ENCODE measurements at places on chromosomes 6 and 20. TPM values are rescaled to one million over a fixed set of nuclear protein-coding genes. Genes with fewer than 3 reads are reported as not detected.

DNA sequence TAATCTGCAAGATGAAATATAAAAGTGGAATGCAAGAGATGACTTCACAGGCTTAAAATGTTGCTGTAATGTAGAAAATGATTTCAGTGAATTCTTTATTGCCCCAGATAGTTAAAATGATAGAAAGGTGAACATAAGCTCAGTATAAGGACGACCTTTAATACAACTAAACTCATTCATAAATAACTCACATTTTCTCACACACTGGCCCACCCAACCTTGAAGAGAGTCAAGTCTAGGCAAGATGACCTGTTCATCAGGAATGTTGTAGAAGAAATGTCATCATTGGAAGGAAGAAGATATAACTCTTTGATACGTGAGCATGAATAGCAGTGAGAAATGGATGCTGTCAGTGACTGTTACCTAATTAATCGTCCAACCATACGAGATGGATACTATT is 111.1 kb upstream of the SASH1 start:
- DNase-seq = no peak

Gene SLC17A1
- not detected for total RNA-seq

- DNase-seq = no peak
Observed at GRCh38 chr20:43102394-43102793, 87.3 kb downstream of the PTPRT start.

Gene GPR6
- total RNA-seq = not detected

DNA sequence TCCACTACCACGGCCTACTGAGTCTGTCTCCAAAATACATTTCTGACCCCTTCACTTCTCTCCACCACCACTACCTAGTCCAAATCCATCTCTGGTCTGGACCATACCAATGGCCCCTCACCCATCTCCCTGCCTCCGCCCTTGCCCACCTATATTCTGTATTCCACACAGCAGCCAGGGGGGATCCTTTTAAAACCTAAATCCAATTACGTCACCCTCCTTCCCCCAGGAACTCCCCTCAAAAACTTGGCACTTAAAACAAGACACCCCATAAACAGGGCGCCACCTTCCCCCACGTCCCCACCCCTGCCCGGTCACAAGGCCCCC is 680 bp downstream of the PDRG1 start:
- no peak for DNase-seq

Gene MAP1LC3A
- total RNA-seq = 5.1 TPM

DNA sequence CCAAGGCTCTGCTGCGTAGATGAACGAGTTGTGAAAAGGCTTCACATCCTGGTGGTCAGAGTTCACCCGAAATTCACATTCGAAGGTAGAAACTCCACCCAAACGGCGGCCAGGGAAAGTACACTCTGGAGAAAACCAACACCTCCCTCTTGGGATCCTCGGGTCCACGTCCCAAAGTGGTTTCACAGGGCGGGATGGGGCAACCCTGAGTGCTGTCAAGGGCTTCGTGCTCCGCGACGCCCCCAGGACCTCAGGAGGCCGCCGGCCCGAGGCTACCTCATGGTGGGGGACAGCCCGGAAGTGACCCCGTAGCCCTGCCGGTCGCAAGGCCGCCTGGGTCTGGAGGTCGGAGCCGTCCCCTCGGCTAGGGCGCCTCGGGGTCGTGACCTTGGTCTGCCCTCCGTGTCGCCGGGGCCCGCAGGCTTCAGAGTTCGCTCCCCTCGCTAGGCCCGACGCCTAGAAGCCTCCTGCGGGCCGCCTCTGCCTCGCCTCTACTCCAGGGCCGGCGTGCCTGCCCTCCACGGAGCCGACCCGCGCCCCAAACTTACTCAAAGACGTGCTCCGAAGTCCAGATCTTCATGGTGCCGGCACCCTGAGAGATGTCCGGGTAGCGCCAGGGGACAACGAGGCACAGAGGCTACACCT is at the start of gene PRELID3B:
Gene PRELID3B (minus strand): TSS at position 636 of the 645 bp plus-strand sequence. CDS start 56 bp downstream, at position 580.
- DNase-seq = peak; percentile 8

DNA sequence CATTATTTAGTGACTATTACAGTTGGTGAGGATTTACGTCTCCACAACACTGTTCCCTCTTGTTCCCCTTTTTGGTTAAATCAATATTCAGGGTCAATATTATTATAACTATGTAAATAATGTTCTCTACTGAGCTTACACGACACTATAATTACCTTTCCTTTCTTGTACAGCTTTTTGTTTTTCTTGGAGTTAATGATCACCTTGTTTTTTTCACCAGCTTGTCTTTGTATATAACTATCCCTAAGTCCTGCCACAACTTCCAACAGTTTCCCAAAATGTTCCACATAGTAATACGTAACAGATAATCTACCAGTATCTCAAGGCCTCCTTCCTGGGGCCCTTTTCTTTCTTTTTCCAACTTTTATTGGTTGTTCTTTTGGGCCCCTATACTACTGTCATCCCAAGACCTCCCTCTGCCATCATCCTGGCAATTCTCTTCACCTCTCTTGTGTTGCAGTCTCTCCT is 142.0 kb upstream of the SOX4 start:
- no peak for DNase-seq
